Activated T-cell treated with anti-CD3 and anti-CD28 coated beads for 1 hour (primary cell): ENCODE measurements at places on chromosomes 7 and 10.

DNA sequence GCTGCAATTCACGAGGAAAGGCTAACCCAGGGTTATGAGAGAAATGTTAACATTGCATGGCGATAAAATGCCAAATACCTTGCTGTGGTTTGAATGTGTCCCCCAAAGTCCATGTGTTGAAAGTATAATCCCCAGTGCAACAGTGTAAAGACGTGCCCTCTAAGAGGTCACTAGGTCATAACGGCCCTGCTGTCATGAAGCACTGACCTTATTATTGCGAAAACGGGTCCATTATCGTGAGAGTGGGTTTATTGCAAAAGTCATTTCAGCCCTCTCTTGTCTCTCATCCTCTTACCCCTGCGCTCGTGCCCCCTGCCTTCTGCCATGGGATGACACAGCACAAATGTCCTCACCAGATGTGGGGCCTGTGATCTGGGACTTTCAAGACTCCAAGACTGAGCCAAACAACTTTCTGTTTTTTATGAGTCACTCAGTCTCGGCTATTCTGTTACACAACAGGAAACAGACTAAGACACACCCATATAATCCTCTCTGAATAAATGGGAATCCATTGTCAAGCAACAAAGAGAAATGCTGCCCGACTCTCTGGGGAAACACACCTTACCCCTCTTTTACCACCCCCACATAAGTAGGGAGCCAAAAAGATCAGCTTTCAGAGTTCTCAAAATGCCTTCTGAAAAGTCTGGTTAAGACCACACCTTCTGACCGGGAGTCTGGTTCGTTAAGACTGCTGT is 73.1 kb upstream of the UCN3 start:
- DNase-seq = peak; percentile 54

DNA sequence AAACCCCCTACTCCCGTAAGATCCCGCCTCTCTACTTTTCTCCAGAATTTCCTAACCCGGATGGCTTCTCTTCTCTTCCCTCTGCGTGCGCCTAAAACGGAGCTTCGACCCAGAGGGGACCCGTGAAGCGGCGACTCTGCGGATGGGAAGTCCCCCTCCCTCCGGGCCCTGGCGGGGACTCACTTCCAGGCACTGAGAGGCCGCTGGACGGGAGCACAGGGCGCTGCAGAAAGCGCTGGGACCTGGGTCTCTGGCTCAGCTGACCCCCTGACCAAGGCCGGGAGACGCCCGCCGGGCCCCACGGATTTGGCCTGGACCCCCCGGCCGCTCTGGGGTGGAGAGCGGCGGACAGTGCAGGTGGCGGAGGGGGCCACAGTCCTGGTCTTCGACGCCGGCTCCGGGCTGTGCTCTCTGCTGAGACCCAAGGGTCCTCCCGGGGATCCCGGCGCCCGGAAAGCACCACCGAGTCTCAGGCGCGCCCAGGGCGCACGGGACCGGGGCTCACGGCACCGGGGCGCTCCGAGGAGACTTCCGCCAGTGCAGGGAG is 688 bp upstream of the FOXL3 start:
- no peak for DNase-seq

DNA sequence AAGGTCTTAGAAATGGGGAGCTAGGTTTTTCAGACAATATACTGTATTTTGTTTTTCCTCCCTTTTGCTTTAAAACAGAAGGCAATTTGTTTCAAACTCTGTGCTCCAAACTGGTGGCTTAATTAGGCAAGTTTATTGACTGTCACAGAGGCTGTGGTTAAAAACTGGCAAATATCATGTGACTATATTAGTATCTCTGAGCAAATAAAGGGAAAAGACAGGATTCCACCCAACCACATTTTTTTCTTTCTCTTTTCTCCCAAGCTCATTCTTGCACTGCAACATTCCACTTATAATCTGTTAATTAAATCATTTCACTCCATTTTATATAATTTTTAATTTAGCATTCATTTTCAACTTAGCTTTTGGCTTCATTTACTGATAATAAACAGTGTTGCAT is 615.8 kb downstream of the AUTS2 start:
- DNase-seq = no peak

DNA sequence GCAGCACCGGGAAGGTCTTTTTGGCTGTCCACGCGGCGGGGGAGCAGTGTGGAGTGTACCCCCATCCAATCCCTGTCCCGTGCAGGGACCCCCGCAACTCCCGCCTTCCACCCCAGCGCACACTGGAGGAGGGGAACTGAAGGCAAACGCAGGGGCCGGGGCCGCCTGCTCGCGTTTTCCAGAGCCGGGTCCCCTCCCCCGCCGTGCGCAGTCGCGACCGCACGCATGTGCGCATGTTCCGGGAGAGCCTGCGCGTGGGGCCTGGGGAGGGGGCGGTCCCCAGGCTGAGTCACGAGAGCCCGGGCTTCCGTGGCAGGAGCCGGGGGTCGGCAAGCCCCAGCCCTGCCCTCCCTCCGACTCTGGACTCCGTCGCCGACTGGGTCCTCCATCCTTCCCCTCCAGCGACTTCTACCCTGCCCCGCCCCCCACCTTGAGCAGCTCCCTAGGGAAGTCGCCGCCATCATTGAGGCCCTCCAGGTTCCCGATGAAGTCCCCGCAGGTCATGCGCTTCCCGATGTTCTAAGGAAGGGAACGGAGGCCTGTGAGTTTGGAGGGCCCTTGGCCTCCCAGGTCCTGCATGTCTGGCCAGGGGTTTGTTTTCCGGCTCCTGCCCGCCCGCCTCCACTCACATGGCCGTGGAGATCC is 8.0 kb downstream of the PSD start:
- peak; percentile 42 for DNase-seq

- no peak for DNase-seq
Measured at GRCh38 chr7:77426052-77426404, 9.9 kb upstream of the GSAP start.

GRCh38 chr10:43112608-43112961 is 25.7 kb upstream of the CSGALNACT2 start:
- DNase-seq = no peak

DNA sequence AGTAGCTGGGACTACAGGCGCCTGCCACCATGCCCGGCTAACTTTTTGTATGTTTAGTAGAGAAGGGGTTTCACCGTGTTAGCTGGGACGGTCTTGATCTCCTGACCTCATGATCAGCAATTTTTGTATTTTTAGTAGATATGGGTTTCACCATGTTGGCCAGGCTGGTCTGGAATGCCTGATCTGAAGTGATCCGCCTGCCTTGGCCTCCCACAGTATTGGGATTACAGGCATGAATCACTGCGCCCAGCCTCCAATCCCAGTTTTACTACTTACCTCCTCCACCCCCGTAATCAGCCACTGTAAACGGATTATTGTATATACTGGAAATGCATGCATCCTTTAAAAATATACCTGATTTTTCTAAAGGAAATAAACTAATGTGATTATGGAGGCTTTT is 35.1 kb upstream of the MTPN start:
- no peak for DNase-seq

DNA sequence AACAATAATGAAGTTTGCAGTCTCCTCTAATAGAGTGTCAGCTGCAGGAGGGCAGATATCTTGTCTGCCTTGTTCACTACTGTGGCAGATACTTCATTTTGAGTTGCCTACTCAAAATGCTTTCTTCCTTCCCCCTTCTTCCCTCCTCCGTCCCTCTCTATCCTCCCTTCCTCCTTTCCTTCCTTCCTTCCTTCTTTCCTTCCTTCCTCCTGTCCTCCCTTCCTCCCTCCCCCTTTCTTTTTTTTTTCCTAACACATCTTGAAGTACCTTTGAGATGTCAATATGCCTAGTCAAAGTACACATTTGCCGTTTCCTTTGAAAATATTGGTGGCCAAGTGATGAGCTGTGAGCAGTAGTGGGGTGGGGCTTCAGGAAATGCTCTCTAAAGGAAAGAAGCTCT is 18.7 kb upstream of the ST7 start:
- DNase-seq = no peak

DNA sequence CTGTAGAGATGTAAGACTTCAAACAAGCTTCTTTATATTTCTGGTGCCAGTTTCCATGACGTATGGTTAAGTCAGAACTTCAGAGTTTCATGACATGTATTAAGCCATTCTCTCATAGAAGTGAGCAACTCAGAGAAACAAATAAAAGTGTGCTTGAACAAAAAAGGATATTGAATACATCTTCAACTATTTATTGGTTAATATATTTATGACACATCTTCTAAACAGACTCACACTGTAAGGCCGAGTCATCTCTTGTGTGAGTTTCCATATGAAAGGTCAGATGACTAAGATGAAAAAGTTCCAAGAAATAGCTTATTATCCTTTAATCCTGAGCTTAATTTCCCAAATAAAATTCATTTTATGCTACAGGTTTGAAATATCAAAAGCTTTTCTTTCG is 105.5 kb upstream of the CSTF2T start:
- DNase-seq = no peak

- DNase-seq = no peak
Measured at GRCh38 chr10:67667035-67667425, 29.0 kb downstream of the CTNNA3 start.

- no peak for DNase-seq
Measured at GRCh38 chr7:111138586-111138985, 47.7 kb downstream of the LRRN3 start.
